Left renal pelvis (tissue), 4 donors: ENCODE measurements at places on chromosomes 11 and 22.

GRCh38 chr11:73531386-73531785 lies 66.5 kb downstream of the FAM168A start:
- no peak for DNase-seq

DNA sequence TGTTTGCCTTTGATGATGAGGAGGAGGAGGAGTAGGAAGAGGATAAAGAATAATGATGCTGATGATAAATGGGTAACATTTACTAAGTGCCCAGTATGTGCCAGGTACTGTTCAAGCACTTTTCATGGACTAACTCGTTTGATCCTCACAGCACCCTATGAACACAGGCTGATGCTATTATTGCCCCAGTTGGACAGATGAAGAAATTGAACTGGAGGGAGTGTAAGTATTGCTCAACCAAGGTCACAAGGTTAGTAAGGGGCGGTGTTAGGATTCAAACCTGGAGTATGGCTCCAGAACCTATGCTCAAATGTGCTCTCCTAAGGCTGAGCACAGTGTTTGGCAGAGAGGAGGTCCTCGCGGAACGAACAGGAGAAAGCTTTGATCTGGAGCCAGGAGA lies 78.6 kb downstream of the SYN3 start:
- no peak for DNase-seq

DNA sequence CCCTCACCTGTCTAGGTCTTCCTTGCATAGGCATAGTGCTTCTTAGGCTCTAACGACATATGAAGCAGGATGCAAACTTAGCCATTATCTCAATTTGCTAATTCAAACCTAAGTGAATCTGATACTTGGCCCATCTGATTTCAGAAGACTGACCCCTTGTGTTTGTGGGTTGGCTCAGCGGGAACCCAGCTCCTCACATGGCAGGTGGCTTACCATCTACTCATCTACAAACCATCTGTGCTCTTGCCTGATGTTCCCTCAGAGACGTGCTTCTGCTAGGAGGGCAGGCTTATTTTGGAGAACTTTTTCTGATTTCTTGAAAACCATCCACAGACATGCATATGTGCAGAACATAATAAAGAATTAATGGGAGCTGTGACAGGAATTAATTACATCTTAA lies 15.2 kb downstream of the ELMOD1 start:
- DNase-seq: no peak

- no peak for DNase-seq
Measured at GRCh38 chr11:55367674-55368073, at the start of gene OR4A15. Gene OR4A15, plus strand, starts transcription at chr11:55367974. Its CDS starts 0 bp downstream, at chr11:55367974.
